ENCODE measurements at places on chromosomes 4 and X.
A peak's percentile ranks its signal among the peaks of the same experiment; 100 is the strongest.

DNA sequence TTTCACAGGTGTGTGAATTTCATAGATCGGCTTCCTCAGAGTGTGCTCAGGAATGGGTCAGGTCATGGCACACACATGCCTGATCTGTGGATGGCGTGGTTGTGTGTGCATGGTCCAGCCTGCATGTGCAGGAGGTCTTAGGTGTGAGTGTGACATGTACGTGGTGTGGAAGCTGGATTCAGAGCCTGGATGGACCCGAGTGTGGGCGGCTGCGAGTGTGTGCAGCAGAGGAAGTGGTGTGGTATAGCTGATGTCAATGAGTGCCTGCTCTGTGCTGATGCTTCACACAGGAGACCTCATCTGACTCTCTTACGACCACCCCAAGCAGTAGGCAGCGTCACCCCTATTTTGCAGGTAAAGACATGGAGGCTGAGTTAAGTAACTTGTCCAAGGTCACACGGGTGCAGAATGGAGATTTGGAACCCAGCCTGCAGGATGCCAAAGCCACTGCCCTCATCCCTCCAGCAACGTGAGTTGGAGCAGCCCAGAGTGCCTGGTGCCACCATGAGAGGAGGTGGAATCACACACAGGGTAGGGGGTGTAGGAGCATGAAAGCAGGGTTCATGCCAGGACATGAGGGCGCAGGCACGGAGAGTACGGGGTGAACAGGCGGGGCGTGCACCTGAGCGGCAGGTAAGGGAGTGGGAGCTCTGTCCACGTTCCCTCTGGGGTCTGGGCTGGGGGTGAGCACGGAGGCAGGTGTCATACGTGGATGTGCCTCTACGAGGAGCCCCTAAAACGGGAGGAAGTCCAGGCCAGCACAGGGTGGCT, 24.2 kb upstream of the C4orf50 start:
- DNase-seq: no peak

GRCh38 chr4:15479913-15480185, 10.2 kb downstream of the CC2D2A start:
- DNase-seq: no peak

- no peak for DNase-seq
These were observed 8.0 kb downstream of the SMPX start for GRCh38 chrX:21749924-21750323.

DNA sequence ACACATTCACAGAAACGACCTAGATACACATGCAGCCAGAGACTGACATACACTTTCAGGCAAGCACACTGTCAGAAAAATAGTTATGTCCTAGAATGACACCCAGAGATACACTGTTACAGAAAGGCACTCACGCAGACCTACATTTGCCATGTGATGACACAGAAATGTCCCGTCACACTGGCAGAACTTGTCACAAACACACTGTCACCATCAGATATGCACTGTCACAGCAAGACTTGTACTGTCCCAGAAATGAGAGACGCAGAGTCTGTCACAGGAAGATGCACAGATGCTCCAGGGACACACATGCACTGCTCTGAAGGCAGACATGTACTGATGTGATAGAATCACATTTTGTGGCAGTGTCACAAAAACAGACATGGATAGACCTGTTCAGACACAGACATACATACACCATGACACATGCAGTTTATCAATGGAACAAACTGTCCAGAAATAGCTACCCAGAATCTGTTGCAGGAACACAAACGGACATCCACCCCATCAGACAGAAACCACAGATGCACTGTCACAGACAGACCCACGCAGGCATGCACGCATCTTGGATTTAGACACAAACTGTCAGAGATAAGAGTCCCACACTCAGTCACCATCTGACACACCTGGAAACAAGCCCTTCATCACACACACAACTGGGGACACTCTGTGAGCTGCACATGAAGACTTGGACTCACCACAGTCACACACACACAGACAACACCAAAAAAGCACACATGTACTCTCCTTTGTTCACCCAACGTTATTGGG, 1.3 kb upstream of the PIM2 start:
- DNase-seq: no peak

DNA sequence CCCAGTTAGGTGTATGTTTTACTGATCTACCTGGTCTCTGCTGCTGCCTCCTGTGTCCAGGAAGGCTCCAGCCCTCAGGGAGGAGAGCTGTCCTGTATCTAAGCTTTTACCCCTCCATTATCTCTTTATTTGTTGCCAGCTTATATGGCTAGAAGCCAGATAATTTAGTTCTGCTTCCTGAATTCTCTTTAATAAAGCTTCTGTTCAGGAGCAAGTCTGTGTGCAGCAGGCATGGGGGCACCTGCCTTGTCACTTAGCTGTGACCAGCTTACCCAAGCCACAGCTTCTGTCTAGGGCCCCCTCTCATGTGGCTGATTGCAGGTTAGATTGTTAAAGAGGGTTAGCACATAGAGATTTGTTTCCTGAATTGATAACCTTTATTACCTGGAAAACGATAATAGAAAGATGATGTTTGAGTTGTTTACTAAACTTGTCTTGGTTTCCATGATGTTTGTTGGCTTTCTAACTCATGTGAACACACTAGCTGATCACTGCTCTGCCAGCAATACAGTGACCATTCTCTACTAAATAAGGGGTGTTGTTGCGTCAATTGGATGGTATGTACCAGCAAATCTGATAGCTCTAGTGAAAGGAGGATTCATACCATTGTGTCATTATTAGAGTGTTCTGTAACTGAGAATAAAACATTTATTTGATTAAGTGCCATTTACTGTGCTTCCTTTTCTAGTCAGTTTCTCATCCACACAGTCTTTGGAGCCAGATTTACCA, 189.8 kb upstream of the ANK2 start:
- DNase-seq: no peak

DNA sequence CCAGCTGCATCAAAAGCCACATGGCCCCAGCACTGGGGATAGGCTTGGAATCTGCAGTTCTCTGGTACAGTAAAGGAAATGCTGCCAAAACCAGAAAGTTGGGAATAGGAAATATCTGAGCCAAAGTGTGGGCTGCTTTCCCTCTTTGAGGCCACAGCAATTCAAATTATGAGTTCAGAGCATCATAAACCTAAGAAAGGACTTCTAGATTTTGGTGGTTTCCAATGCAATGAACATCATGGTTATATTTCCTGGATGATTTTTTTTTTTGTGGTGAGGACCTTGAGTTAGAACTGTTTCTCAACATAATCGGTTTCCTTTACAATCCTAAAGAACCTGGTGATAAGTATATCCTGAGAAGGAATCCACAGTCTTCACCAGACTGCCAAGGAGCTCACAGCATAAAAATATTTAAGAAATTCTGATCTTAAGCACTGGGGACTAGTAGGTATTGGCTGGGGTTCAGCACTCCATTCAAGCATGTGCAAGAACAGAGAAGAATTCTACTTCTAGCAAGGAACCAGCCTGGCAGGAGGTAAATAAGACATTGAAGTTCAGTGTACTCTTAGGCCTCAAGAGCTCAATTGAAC, 29.8 kb upstream of the ARHGAP24 start:
- DNase-seq: no peak

DNA sequence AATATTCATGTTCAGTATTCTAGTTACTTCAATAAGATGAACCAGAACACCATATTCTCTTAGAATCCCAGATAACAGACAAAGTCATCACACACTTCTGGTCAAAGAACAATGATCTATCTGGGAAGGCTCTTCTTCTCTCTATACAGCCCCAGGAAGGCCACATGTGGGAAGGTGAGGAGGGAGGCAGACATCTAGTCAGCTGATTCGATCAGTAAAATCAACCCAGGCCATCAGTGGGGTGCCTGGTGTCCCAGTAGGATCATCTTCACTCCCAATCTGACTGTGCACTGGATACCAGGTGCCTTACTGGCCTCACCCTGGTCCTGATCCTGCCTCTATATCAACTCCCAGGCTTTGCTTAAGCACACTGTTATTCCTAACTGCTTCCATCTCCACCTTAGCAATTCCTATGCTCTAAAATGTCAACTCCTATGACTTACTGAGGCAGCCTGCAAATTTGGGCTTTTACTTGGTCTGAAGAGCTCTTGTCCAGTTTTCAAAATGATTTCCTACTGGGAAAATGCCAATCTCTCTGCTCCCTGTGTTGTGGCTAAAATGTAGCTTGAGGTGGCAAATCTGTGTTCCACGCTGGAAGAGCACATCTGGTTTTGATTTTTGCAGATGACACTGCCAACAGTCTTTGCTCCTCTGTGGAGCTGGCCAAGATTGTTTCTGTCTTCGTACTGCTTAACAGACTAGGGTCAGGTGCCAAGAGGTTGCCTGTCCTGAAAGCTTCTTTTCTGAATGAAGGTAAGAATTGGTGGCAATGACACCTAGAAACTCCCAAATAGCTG, 128.7 kb downstream of the MGST2 start:
- no peak for DNase-seq

DNA sequence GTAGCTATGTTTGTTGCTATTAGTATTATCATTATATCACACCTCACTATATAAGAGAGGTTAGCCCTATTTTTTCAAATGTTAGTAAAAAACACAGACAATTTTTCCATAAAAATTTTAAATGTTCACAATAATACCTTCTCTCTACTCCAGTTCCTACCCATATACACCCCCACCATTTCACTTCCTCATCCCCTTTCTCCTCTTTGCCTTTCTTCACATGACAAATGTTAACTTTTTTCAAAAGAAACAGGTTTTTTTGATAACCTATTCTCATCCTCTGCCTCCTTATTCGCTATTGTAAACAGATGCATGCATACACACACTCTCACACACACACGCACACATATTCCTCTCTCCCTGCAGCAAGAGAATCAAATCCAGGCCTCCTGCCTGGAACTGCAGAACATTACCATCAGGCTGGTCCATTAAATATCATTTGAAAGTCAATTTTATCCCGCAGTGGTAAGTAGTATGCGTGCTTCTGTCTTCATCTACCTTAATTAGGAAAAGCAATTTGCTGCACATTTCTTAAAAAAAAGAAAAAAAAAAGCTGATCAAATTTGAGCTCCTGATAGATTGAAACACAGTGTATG, 55.5 kb downstream of the MID1IP1 start:
- DNase-seq: no peak

GRCh38 chr4:5824227-5824626, 68.7 kb downstream of the CRMP1 start:
- DNase-seq: no peak

DNA sequence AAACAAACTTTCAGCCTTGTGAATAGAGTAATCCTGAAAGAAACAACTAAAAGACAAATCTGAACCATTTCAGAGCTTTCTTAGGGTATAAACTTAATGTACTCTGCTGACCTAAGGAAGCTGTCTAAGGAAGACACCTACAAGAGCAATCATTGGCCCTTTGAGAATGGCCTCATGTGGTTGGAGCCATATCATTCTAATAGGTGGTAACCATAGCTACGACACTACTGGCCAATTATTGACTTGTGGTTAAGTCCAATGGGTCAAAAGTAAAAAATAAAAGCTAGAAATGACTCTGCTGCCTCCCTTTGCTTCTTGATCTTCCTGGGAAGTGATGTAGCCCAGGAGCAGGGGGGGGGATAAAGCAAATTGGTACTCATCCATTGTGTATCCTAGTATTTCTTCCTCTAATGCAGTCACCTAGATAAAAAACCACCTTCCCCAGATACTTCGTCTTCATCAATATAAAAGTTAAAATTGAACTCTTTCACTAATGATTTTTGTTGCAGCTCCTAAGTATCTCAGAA, 547.0 kb downstream of the ARAP2 start:
- no peak for DNase-seq

DNA sequence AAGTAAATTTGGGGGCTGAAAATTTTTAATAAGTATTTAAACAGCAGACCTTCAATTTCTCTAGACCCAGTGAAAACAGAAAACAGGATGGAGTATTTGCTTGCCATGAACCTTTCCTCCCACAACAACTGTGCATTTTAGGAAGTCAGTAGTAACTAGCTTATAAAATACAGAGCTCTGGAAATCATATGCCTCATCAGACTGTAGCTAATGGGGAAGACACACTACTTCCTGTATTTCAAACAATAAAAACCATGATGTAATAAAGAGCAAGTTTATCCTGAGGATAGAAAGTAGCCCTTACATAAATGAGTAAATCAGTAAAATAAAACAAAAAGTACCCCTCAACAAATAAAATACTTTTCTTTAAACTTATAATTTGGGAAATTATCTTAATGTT, 280.1 kb upstream of the ZFP42 start:
- DNase-seq: no peak

DNA sequence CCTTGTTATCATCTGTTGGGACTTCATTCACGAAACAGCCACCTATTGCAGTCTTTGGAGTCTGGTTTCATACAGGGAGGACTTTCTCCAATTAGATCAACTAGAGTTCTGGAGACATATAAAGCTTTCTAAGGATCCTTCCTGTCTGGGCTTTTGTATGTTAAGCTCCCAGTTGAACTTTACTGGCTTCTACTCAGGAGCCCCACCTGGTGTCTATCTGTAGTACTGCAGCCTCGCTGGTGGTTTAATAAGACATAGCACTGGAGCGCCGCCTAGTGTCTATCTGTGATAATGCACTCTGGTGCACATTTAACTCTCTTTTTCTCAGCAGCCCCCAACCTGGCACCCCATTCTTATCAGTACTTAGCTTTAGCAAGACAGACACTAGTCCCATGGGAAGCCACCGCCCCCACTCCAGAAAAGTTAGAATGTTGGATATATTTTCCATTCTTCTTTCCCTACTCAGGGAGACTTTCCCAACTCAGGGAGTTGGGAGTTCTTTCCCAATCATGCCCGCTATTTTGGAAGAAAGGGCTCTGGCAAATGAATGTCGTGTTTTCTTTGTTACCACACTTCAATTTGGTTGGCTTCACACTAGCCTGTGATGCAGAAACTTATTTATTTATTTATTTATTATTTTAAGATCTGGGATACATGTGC, 36.9 kb upstream of the SYTL4 start:
- DNase-seq: peak; percentile 74

DNA sequence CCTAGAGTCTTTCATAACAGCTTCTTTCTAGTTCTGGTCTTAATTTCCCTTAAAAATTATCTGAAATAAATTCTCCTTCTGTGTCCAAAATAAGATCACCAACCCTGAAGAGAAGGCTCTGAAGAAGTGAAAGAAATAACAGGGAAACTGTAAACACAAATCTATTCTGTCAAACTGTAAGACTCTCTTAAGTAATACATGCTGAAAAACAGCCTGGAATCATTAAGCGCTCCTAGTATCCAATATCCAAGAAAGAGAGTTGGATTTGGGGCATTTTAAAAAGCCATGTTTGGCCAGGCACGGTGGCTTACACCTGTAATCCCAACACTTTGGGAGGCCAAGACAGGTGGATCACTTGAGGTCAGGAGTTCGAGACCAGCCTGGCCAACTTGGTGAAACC, 53.3 kb downstream of the RELL1 start:
- no peak for DNase-seq

DNA sequence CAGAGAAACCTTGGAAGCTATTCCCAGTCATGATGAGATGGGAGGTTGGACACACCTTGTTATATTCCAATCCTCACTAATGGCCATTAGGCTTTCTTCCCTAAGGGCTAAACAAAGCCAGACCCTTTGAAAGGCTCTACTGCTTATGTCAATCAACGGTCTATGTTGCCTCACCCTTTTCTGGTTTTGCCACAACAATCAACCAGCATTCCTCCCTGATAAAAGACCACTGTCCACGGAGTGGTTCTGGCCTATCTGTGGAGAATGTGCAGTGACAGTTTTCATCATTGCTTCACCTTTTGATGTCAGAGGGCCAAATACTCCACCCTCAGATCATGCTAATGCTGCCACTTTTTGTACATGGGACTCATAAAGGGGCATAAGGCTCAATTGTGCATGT, 913.4 kb downstream of the RPA4 start:
- no peak for DNase-seq

Measured in kidney tubule cell (primary cell).